ENCODE measurements at places on chromosomes 2 and 18.

DNA sequence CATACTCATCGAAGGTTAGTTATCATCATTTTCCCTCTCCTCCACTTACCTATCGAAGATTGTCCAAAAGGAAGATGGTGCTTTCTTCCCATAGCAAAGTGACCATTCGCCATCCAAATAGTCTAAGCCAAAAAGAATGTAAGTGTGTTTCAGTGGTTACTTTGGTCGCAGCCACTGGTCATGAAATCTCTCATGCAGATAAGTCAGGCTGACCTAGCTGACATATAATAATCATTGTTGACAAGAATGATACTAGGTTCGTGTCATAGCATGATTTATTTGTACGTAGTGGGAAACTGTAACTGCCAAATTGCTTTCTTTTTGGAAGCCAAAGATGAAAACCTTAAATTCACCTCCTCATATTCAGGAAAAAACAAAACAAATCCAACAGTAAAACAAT lies 89.6 kb upstream of the PMAIP1 start:
- no peak for DNase-seq

DNA sequence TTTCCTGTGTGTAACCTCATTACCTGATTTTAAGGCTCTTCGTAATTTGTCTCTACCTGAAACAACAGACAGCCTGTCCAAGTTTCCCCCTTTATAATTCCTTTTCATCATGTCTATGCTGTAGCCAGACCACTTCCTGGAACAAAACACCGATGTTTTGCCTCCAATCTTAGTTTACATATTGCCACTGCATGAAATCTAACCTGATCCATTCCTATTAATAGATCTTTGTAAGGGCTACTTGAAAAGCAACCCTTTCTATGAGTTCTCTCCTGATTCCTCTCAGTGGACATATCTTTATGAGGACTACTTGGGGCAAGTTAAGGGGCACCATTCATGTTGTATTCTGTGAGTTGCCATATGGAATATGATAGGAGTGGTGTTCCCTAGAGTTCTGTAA lies 30.9 kb downstream of the ZNF638 start:
- no peak for DNase-seq

GRCh38 chr18:80247393-80247841 lies at the start of gene PARD6G:
Gene PARD6G, minus strand, starts transcription at chr18:80247514. Its CDS starts 166 bp downstream, at chr18:80247348.
- DNase-seq = peak; percentile 65

GRCh38 chr2:44079686-44080085 lies 83.9 kb upstream of the LRPPRC start:
- DNase-seq = no peak
